ELF-1 (cell line): ENCODE measurements at places on chromosomes 7 and 10.

DNA sequence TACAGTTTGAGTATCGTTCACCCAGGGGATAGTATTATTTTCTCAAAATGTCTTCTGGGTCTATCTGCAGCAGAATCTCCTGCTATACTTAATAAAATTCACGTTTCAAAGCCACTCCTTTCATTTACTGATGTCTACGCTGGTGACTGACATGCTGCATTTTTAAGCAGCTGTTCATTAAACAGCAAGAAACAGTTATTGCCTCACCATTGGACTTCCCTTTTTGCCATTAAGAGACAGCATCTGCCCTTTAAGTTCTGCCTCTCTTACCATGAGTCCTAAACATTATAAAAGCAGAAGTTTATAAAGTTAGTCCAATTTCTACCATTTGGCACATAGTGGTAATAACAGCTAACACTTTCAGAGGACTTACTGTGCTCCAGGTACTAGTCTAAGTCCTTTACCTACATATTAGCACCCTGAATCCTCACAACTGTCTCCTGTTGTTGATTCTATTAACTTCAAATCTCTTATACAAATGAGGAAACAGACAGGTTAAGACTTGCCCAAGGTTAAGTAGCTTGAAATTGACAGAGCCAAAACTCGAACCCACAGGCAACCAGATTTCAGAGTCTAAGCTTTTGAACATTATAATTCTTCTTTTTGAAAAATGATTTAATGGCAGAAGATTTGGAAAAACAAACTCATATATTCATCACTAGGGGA, 169.5 kb downstream of the SNX13 start:
- DNase-seq = no peak

DNA sequence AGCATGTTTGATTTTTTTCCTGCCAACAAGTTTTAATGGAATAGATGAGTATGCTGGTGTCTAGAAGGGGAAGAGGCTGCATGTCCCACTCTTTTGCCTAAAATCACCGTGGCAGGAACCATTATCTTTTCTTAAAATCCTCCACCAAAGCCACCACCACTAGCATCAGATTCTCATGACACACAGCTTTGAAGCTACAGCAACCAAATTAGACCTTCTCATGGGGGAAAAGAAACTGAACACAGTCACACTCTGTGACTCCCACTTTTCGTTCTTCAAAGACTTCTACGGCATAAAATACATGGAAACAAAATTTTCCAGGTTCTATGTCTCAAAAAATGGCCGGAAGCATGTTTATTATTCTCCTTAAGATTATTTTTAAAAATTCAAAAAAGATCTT, 81.8 kb downstream of the SGMS1 start:
- DNase-seq = no peak

GRCh38 chr10:16187161-16187560, 249.6 kb upstream of the PTER start:
- DNase-seq = no peak

GRCh38 chr10:128027822-128028507, 98.3 kb downstream of the MKI67 start:
- DNase-seq = no peak

GRCh38 chr10:72080042-72080975, 8.0 kb downstream of the SPOCK2 start:
- DNase-seq = no peak
